Stimulated activated CD8-positive, alpha-beta memory T cell treated with anti-CD3 and anti-CD28 coated beads, Interleukin-2, amount 100 ng/mL, for 48 hours (primary cell): ENCODE measurements at places on chromosomes 11 and 22.

- DNase-seq: peak; percentile 8
These were observed 38.6 kb downstream of the TRMU start for GRCh38 chr22:46373921-46374662.

DNA sequence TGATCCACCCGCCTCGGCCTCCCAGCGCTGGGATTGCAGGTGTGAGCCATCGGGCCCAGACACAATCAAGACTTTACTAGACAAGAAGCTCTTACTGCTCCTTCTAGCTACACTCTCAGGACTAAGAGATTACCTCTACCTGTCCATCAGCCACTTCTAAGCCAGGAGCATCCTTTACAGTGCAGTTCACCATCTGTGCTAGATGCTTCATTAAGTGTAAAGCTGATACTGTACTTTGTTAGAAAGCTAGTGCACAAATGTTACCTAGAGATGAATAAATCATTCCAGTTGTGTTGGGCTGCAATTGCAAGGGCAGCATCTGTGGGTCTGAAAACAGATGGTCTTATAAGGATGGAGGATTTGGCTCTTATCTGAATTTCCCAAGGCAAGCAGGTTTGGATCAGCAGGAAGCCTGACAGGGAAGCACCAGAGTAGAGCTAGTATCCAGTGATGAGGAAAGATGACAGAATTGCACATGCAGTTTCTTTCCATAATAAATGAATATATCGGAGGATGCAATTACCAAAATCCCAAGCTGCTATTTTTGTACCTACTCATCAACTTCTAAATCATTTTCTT, 58.3 kb downstream of the FAM168A start:
- DNase-seq: no peak

- no peak for DNase-seq
These were observed 61.2 kb downstream of the CD82 start for GRCh38 chr11:44626645-44627044.

GRCh38 chr11:61107888-61108287, 5.6 kb downstream of the CD5 start:
- no peak for DNase-seq

GRCh38 chr11:131877246-131877942, 507.0 kb downstream of the NTM start:
- no peak for DNase-seq
